Stimulated activated CD8-positive, alpha-beta memory T cell treated with anti-CD3 and anti-CD28 coated beads, Interleukin-15, amount 100 ng/mL, for 48 hours (primary cell): ENCODE measurements at places on chromosomes 7 and 10.

- no peak for DNase-seq
Measured at GRCh38 chr7:1093916-1094508, 6.1 kb downstream of the GPER1 start.

DNA sequence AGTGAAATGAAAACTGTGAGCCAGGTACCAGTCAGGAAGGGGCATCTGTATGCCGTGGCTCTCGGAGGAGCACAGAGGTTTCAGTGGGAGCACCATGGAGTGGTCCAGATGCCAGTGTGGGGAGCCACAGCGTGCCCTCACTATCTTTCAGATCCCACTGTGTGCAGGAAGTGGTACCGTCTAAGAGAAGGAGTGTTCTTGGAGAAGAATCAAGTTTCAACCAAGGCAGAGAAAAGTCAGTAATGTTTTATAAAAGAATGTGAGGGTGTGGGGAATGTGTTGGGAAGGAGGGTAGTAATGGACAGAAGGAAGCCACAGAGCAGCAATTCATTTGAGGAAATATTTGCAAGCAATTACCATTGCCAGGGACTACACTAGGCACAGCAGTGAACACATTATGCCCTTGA, 35.6 kb downstream of the PRKAR2B start:
- DNase-seq: no peak

DNA sequence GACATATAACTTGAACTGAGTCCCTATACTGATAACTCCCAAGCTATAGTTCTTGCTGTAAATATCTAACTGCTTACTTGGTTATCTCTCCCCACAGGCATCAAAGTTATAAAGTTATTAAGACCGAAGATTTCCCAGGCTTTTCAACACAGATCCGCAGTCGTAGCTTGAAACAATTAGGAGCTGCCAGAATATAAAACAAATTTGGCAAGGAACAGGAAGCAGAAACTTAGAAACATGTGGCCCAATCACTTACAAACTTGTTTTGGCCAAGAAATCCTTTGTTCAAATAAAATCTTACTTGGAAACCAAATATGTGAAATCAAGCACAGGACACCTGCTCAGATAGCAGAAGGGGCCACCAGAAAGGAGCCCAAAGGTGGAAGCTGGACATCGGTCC, 9.0 kb downstream of the SLC16A12 start:
- no peak for DNase-seq

- DNase-seq: peak; percentile 64
Measured at GRCh38 chr7:38368191-38368605, 94.8 kb upstream of the TARP start.

- no peak for DNase-seq
Measured at GRCh38 chr10:22317771-22318565, 1.8 kb downstream of the COMMD3 start.

DNA sequence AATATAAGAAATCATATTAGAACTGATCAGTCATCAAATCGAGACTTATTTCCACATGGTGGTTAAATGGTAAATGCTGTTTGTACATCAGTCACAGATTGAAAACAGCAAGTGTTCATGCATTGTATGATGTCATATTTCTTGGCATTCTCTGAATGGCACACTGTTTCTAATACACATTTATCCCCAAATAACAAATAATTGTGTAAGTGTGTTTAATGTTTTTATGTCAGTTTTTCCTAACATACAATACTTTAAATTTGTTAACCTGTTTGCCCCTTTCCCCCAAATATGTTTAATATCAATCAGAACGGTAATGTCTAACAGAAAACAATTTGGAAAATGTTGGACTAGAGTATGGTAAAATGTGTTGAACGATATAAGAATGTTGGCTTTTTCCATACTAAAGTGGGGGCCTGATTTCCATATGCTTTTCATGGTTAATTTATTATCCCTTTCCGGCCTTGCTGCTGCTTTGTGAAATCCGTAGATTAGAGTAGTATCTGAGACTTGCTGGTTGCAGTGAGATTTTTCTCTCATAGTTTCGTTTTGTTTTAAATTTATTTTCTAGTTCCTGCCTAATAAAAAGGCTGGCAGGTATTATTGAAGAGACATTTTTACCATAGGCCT, 23.7 kb downstream of the RAB18 start:
- no peak for DNase-seq

DNA sequence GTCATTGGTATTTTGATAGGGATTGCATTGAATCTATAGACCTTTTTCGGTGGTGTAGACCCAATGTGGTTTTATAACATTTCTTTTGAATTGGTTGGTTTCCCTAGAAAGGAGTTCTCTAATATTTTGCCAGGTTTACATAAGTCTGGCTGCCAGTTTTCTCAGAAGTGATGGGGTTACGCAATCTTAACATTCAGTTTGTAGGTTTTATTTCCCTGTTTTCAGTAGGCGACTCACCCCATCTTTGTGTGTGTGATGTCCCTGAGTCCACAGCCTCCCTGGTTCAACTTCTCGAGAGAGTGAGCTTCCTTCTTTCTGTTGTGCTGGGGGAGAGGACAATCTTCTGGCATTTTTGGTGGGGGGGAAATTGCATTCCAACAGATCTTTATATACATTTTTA, 9.6 kb upstream of the KIF5B start:
- no peak for DNase-seq
